ENCODE measurements at places on chromosomes 13 and 19.

GRCh38 chr19:1765232-1765903 lies 12.1 kb downstream of the ONECUT3 start:
- no peak overlapping the region for H3K27ac ChIP-seq
- no peak for DNase-seq
- no peaks in the 10 kb centered on the region for H3K4me1 ChIP-seq
- H3K4me3 ChIP-seq = no peak overlapping the region
- H3K27me3 ChIP-seq = peaks cover 81% of the 10 kb centered on the region

GRCh38 chr19:47107202-47107952 lies 6.2 kb downstream of the ZC3H4 start:
- H3K27ac ChIP-seq = peak overlapping the region; percentile 18
- H3K27me3 ChIP-seq = no peaks in the 10 kb centered on the region
- DNase-seq = no peak
- peaks cover 58% of the 10 kb centered on the region for H3K36me3 ChIP-seq
- peaks cover 42% of the 10 kb centered on the region for H3K4me1 ChIP-seq

- no peaks in the 10 kb centered on the region for H3K4me1 ChIP-seq
- H3K4me3 ChIP-seq = no peak overlapping the region
- H3K27ac ChIP-seq = no peak overlapping the region
- no peak for DNase-seq
- H3K36me3 ChIP-seq = no peaks in the 10 kb centered on the region
Observed at GRCh38 chr13:94956417-94957110, 244.2 kb upstream of the SOX21 start.

GRCh38 chr19:27805848-27806247 lies 1407.1 kb downstream of the UQCRFS1 start:
- H3K4me3 ChIP-seq = no peak overlapping the region
- no peaks in the 10 kb centered on the region for H3K36me3 ChIP-seq
- DNase-seq = no peak
- no peaks in the 10 kb centered on the region for H3K4me1 ChIP-seq
- no peak overlapping the region for H3K27ac ChIP-seq
- H3K27me3 ChIP-seq = no peaks in the 10 kb centered on the region

- H3K4me1 ChIP-seq = peaks cover 10% of the 10 kb centered on the region
- no peak overlapping the region for H3K27ac ChIP-seq
- H3K36me3 ChIP-seq = peaks cover 20% of the 10 kb centered on the region
- H3K4me3 ChIP-seq = no peak overlapping the region
Observed at GRCh38 chr19:48171710-48172109, 1.2 kb downstream of the ZSWIM9 start.

DNA sequence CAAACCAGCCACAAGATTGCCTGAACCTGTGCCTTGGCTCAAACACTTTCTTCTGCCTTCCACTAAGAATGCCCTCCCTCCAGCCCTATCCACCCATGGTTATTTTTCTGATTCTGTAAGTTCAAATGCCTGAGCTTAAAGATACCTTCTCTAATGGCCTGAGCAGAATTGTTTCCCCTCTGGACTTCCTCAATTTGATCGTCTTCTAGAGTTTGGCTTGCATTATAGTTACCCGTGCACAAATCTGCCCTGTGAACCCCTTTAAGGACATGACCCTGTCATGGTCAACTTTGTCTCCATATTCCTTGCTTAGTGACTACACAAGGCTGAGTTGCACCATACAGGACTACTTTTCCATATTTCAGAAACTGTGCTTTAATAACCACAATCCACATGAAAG lies 481.0 kb downstream of the FOXO1 start:
- H3K27me3 ChIP-seq = no peaks in the 10 kb centered on the region
- H3K4me3 ChIP-seq = no peak overlapping the region
- no peaks in the 10 kb centered on the region for H3K36me3 ChIP-seq
- no peaks in the 10 kb centered on the region for H3K4me1 ChIP-seq

DNA sequence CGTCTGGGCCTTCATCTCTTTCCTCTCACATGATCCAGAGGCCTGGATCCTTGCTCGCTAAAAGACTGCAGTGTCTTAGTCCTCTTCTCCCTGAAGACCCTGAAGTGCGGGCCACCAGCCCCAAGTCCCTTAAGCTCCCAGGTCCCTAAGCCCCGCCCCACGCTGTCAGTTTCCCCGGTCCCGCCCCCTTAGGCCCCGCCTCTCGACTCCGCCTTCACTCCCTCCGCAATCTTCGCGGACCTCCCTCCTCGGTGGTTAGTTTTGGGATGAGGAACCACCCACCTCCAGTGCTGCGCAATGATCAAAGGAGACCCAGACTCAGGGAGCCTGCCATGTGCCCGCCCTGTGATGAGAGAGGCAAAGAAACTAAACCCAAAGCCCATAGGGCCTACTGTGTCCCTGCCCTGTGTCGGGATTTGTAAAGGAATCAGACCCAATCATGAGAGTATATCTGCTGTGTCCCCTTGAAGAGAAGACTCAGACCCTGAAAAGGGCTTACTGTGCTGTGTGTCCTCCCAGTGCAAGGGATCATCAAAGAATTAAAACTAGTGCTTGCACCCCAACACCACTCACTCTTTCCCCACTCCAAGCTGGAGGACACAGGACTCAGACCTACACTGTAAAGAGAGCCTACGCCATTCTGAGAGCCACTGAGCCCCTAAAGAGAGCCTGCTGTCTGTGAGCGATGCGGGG lies 3.0 kb upstream of the COX6B1 start:
- H3K4me3 ChIP-seq = peak overlapping the region; percentile 43
- no peak overlapping the region for H3K27ac ChIP-seq
- no peaks in the 10 kb centered on the region for H3K27me3 ChIP-seq
- peaks cover 10% of the 10 kb centered on the region for H3K36me3 ChIP-seq
- peak; percentile 81 for DNase-seq

- H3K4me3 ChIP-seq = peak overlapping the region; percentile 51
- H3K27ac ChIP-seq = no peak overlapping the region
- no peaks in the 10 kb centered on the region for H3K27me3 ChIP-seq
- no peaks in the 10 kb centered on the region for H3K36me3 ChIP-seq
Observed at GRCh38 chr19:16897856-16898161, 9.0 kb downstream of the F2RL3 start.

DNA sequence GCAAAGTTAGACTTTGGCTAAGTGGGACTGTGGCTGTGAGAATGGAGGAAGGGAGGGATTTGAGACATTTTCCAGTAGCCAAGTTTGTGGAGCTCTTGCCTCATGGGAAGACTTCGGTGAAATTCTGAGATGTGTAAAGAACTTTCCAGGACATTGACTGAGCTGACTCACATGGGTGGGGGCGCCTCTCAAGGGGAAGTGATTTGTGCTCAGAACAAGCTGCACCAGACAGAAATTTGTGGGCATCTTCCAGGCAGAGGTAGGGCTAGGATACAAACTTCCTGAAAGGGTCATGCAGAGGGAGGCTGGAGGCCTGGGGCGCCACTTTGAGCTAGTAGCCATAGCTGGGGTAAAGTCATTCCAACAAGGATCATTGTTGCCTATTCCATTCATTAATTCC lies 9.8 kb upstream of the SIGLEC10 start:
- H3K36me3 ChIP-seq = no peaks in the 10 kb centered on the region
- no peak for DNase-seq
- H3K4me1 ChIP-seq = no peaks in the 10 kb centered on the region

GRCh38 chr13:44474122-44474910 lies 100.7 kb downstream of the SERP2 start:
- no peaks in the 10 kb centered on the region for H3K36me3 ChIP-seq
- DNase-seq = no peak
- no peak overlapping the region for H3K4me3 ChIP-seq
- peaks cover 21% of the 10 kb centered on the region for H3K4me1 ChIP-seq
- no peak overlapping the region for H3K27ac ChIP-seq
- no peaks in the 10 kb centered on the region for H3K27me3 ChIP-seq

DNA sequence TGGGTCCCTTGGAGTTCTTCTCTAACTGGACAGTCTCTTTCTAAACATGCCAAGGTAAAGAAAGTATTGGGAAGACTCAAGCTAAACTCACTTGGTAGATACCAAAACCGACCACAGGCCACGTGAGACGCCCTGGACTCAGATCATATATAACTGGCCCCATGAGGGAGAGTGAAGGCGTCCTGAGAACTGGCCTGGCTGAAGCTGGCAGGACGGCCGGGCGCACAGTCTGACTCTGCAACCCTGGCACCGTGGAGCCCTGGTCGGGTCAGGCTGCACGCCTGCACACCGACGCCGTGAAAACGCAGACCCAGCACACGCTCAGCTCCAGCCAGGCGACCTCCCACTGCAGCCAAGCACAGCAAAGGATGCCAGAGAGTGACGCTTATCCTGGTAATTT lies 122.5 kb upstream of the SPACA7 start:
- H3K27me3 ChIP-seq = peaks cover 84% of the 10 kb centered on the region
- no peak overlapping the region for H3K27ac ChIP-seq
- H3K4me3 ChIP-seq = no peak overlapping the region
- DNase-seq = no peak

GRCh38 chr19:38720559-38721236 lies 23.6 kb downstream of the CAPN12 start:
- H3K27ac ChIP-seq = no peak overlapping the region
- no peak for DNase-seq
- no peaks in the 10 kb centered on the region for H3K27me3 ChIP-seq
- H3K4me1 ChIP-seq = no peaks in the 10 kb centered on the region
- no peak overlapping the region for H3K4me3 ChIP-seq
- peaks cover 100% of the 10 kb centered on the region for H3K36me3 ChIP-seq

GRCh38 chr19:35592226-35592625 lies 6.3 kb downstream of the PMIS2 start:
- H3K36me3 ChIP-seq = no peaks in the 10 kb centered on the region
- no peak overlapping the region for H3K4me3 ChIP-seq
- no peak for DNase-seq

DNA sequence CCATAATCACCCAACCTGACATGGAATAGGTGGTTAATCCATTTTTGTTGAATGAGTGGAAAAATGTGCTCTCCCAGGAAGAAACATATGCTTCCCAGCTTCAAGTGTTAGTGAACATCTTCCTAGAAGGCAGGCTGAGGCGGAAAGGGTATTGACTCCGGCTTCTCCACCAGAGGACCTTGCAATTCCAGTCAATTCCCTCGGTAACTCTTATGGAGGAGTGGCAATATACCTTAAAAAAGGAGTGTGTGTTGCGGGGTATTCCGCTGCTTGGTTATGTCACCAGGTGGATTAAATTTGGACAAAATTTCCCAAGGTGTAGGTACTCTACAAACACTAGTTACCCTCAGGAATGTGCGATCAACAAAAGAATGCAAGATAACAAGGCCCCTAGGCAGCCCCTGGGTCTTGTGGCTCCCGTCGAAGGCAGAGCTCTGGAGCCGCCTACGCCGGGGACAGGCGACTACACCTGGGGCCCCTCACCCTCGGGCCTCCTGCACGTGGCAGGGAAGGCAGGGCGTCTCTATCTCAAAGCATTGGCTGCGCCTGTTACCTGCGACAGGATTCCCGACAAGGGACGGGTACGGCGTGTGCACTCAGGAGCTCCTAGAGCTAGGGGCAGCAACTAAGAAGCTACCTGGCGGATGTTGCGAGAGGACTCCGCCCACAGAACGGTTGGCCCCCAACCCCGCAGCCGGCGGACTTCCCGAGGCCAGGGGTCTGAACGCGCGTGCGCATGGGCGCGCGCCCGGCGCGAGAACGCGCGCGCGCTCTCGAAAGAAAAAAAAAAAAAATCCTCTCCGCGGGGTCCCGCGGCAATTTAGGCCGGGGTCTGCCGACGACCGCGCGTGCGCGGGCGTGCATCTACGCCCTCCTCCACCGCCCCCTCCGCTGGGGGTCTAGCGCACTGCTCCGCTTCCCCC lies at the start of gene WDR87:
Gene WDR87, minus strand, starts transcription at position 649 of the 923 bp plus-strand sequence. CDS start 8,355 bp downstream, outside the sequence.
- no peaks in the 10 kb centered on the region for H3K27me3 ChIP-seq
- peaks cover 14% of the 10 kb centered on the region for H3K4me1 ChIP-seq
- peak within 1 kb of the TSS; percentile 34 for H3K27ac ChIP-seq
- H3K36me3 ChIP-seq = peaks cover 9% of the 10 kb centered on the region

DNA sequence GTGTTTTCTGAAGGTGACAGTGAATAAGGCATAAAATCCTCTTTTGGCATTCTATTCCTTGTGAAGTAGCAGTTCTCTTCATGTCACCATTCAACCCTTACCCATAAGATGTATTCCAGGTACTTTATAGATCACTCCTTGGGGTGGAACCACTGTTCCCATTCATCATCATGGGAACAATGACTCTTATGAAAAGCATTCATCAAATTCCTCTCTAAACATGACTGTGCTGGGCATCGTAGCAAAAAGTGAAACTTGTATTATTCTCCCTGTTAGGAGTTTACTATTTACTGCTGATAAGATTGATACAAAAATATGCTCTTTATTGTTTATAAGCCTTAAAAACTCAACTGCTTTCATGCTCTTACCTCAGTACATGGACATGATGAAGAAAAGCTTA lies 793.4 kb downstream of the LIG4 start:
- DNase-seq = peak; percentile 15
- no peaks in the 10 kb centered on the region for H3K36me3 ChIP-seq
- no peaks in the 10 kb centered on the region for H3K27me3 ChIP-seq
- H3K27ac ChIP-seq = 0 out of 2 replicates have a peak overlapping the region, but pooled peaks have one; percentile 1

GRCh38 chr19:17235300-17235970 lies 9.4 kb downstream of the OCEL1 start:
- peaks cover 69% of the 10 kb centered on the region for H3K36me3 ChIP-seq
- 0 out of 2 replicates have a peak overlapping the region, but pooled peaks have one; percentile 8 for H3K27ac ChIP-seq
- H3K4me1 ChIP-seq = peaks cover 15% of the 10 kb centered on the region
- peak overlapping the region; percentile 54 for H3K4me3 ChIP-seq

DNA sequence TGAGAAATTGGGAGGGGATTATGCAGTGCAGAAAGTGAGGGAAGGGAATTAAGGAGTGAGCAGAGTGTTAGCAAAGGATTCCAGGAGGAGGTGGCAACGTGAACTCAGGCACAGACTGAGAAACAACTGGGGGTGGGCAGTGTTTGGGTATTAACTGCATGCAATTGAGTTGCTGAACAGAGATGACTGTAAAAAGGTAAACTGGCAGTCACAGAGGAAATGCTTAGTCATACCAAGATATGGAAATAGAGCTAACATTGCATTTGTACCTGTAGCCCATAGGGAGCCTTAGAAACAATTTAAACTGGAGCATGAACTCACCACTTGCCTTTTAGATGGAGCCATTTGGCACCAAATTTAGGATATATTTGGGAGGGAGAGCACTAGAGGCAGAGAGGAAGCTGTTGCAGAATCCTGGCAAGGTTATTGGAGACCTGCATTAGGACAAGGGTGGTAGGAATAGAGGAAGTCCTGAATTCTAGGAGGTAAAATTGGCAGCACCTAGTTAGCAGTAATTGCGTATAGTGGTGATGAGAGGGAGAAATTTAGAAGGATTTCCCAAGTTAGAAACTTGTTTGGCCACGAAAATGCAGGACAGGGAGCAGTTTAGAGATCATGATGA lies 100.6 kb upstream of the FRY start:
- no peaks in the 10 kb centered on the region for H3K27me3 ChIP-seq
- H3K36me3 ChIP-seq = no peaks in the 10 kb centered on the region
- no peak for DNase-seq
- H3K4me3 ChIP-seq = no peak overlapping the region
- peaks cover 10% of the 10 kb centered on the region for H3K4me1 ChIP-seq

- no peak overlapping the region for H3K27ac ChIP-seq
- H3K27me3 ChIP-seq = no peaks in the 10 kb centered on the region
- no peaks in the 10 kb centered on the region for H3K4me1 ChIP-seq
Observed at GRCh38 chr13:90577726-90578125, 769.8 kb upstream of the MIR17HG start.

- peaks cover under 1% of the 10 kb centered on the region for H3K4me1 ChIP-seq
- no peak for DNase-seq
- no peaks in the 10 kb centered on the region for H3K36me3 ChIP-seq
Observed at GRCh38 chr13:40158218-40158617, 502.8 kb downstream of the COG6 start.

GRCh38 chr19:18610245-18610555 lies 2.5 kb upstream of the TMEM59L start:
- DNase-seq = no peak
- peaks cover 88% of the 10 kb centered on the region for H3K27me3 ChIP-seq
- H3K4me3 ChIP-seq = no peak overlapping the region
- H3K27ac ChIP-seq = no peak overlapping the region
- no peaks in the 10 kb centered on the region for H3K36me3 ChIP-seq

- H3K4me1 ChIP-seq = peaks cover 13% of the 10 kb centered on the region
- H3K36me3 ChIP-seq = peaks cover 84% of the 10 kb centered on the region
- H3K27ac ChIP-seq = no peak overlapping the region
- DNase-seq = no peak
- no peak overlapping the region for H3K4me3 ChIP-seq
Observed at GRCh38 chr19:44894946-44895345, 3.9 kb downstream of the TOMM40 start.

Data from SJSA1 (cell line).